RCC 7860 (cell line): ENCODE measurements at places on chromosomes 3 and 15.

- no peak for DNase-seq
Measured at GRCh38 chr3:159894386-159894785, 94.2 kb upstream of the IL12A start.

DNA sequence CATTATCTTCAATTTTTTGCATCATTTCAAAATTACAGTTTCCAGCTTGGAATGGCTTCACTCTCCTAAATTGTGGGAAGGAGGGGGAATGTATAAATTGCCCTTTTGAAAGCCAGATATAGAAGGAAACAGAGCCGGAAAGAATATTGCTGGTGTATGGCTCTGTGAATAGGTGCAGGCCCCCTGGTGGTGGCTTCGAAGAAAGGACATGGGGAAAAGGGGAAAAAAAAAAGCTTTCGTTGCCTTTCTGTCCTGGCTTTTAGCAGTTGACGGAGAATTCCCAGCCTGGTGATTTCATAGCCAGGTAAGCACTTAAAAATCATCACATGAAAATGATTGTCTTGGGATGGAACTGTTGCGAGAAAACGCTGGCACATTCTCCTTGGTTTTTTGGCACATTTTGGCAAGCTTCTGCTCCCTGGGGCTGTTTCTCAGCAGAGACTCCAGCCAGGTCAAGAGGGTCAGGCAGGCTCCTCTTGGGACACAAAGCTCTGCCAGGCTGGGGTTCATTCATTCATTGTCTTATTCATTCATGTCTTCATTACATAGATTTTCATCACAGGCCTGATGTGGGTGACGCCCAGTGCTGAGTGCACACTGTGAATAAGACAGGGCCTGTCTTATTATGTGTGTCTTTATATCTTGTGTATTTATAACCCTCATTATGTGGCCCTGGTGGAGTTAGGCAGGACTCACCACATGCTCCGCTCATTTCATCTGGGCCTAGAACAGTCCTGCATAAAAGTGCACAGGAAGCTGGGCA is 300.0 kb upstream of the TPM1 start:
- peak; percentile 78 for DNase-seq

DNA sequence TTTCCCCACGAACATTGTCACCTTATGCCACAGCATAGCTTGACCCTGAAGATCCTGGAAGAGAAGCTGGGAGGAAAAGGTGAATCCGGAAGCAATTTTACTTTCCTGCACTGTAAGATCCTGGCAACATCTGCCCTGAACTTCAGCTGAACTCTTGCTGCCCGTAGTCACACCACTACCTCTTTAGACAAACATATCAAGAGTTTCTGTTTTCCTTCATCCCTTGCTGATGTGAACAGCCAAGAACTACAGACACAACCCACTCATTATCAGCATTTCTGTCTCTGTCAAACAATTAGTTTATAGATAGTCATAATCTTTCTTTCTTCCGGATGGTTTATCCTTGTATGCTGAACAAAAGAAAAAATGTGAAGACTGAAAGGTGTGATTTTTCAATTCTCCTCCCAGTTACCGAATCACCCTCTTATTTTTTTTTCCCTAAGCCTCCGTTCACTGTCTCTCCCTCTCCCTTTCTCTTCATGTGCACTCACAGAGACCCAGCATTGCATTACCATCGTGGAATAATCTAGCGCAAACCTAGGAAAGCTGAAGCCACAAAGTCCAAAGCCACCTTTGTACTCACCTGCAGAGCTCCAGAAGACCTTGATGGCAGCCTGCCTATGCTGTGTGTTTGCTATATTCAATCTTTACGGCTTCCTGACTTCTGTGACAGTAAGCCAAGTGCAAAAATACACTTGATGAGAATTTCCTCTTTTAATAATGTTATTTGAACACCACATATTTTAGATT is 229.2 kb downstream of the CDIN1 start:
- DNase-seq: no peak

GRCh38 chr3:157442729-157443128 is 6.1 kb downstream of the PTX3 start:
- DNase-seq: no peak

DNA sequence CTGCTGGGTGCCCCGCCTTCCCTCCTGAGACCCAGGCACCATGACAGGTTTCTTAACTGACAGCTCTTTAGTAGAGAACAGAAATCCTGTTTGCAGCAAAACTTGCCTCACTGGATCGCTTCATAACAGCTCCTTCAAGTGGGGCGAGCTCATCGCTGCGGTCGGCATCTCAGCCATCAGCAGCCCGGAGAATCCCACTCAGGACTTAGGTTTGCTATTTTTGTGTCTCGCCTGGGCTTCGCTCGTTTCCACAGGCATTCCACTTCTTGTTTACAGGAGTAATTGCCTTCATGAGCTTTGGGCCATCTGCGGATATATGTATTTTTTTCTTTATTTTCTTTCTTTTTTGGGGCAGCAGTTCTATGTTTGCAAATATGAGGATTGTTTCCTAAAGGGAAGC is 15.7 kb downstream of the KLF13 start:
- no peak for DNase-seq

DNA sequence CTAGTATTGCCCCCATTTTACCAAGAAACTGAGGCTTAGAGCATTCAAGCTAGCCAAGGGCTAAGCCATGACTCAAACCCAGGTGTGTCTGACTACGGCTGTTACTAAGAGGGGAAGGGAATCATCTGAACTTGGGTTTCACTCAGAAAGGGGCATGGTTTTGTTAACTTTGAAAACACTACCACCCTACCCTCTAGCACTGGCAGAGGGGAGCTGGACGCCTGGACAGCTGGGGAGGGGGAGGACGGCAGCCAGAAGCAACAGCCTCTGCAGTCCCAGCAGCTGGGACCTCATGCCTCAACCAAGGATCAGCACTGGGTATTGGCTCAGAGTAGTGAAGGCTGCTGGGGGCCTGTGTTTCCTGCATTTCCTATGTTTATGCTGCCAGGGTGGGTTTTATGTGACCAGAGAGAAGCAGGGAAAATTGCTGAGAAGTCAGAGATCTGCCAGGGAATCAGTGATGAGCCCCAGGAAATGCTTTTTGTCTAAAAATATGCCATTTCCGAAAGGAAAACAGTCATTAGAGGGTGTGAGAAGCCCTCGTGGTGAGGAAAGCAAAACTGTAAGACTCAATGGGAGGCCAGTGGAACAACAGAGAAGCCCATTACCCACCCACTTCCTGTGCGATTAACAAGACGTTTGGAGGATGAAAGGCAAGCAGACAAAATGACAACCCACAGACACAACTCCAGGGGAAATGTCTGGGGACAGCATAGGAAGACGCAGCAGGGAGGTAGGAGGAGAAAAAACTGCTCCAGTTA is 41.2 kb downstream of the LIPC start:
- DNase-seq: peak; percentile 51

- DNase-seq: peak; percentile 39
Measured at GRCh38 chr15:31236184-31237042, 90.2 kb upstream of the KLF13 start.

- no peak for DNase-seq
Measured at GRCh38 chr3:139846729-139847128, 88.3 kb upstream of the CLSTN2 start.

GRCh38 chr3:30620402-30621360 is 14.3 kb downstream of the TGFBR2 start:
- DNase-seq: no peak

DNA sequence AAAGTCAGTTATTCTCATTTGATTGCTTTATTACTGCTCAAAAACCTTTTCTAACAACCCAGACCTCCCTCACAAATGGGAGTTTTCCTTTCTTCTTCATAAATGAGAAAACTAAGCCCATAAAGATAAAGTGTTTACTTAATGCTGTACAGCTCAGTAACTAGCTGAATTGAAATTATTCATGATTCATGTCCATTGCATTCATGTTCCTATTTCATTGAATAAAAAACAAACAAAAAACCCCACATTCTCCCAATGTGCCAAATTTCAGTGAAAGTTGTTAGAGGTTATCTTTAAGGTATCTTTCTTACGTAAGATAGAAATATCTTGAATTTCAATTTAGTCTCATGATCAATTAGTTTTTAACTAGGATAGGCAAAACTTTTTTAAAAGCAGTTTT is 2.8 kb downstream of the PLSCR2 start:
- no peak for DNase-seq
